Cardiac fibroblast (primary cell): ENCODE measurements at places on chromosomes 6 and 20.

DNA sequence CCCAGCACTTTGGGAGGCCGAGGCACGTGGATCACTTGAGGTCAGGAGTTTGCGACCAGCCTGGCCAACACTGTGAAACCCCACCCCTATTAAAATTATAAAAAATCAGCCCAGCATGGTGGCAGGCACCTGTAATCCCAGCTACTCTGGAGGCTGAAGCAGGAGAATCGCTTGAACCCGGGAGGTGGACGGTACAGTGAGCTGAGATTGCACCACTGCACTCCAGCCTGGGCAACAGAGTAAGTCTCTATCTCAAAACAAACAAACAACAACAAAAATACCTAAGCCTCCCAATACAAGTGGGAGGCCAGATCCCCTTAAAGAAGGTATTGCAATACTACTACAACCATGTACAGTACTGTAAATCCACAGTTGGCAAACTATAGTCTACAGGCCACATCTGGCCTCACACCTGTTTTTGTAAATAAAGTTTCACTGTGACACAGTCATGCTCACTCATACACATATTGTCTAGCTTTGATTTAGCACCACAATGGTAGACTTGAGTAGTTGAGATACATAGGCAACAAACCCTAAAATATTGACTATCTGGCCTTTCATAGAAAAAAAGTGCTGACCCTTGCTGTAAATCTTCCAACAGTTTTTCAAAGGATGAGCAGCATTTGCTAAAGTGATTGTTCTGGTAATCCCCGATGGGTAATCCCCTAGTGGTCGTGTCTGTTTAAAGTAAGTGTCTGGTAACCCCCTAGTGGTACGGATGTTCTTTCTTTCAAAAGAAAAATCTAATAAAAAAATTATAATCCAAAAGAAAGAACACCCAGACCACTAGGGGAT, 202.0 kb downstream of the RNGTT start:
- DNase-seq, result no peak

DNA sequence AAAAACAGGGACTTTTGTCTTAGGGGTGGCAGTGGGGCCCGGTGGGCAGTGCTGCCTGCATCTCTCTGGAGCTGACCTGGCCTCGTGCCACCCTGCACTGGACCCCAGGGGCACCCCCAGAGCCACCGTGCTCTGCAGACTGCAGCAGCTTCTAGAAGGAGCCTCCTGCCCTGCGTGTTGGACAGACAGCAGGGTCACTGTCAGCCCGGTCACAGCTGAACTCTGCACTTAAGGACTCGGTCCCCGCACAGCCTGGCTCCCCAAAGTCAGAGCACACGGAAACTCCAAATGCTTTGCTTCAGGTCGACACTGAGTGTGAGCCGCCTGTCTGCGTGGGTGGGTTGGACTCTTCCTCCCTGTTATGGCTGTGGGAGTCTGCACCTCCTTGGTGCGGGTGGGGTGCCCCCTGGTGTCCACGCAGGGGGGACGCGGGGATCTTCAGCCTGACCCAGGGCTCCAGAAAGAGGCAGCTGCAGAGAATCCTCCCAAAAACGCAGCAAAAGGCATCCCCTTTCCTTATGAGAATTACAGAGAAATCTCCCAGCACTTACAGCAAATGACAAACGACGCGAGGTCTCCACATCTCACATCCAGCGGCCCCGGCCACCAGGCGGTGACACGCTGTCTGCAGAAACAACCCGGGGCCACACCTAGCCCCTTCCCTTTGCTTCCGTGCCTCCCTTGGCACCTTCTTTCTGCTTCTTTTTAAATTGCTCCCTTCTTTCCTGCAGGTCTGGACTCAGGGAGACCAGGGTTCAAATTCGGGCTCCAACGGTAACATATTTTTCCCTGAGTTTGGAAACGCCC, 36.3 kb upstream of the DACT2 start:
- DNase-seq, result peak; percentile 78

DNA sequence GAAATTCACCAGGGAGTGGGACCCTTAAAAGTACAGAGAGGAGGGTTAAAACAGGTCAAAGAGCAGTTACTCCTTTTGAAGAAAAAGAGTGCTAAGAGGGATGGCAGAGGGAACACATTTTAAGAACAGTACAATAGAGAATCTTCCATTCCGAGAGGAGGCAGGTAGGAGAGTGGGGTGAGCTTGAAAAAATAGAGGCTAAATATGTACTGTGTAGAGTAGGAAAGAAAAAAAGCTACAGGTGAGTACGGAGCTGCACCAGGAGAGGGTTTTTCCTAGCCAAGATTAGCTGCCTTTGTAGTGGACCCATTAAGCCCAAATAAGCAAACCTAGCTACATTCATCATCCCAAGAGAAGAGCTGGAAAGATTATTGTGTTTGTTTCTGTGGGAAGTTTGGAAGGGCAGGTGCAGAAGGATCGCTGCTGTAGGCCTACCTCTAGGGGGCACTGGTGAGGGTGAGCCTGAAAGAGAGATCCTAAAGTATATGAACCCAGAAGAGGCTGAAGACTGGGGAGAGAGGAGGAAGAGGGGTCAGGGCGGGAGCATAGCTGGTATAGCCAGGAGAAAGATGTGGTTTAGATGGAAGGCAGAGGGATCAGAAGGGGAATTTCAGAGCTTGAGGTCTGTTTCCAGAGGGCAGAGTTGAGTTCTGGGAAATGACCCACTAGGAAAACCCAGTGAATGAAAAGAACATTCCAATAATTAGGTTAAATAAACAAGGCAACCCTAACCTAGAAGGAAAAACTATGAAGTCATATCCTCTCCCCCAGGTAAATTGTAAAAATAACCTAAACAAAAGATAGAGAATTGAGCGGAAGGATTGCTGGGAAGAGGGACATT, 50.2 kb upstream of the HINT3 start:
- peak; percentile 55 for DNase-seq

DNA sequence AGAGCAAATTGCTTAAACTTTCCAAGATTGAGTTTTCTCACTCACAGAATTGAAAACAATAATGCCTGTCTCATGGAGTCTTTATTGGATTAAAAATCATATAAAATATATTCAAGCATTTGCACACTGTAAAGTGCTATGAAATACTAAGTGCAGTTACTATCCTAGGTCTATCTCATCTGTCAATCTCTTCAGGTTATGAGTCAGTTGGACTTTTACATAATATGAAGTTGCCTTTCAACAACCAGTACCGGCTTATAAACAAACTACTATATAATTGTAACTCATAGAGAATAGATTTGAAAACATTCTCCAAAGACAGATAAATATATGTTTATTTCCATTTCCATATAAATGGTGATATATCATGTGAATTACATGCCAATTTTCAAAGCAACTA, 20.4 kb upstream of the GSTA4 start:
- DNase-seq, result no peak

- DNase-seq, result no peak
Observed at GRCh38 chr6:33992191-33992590, 153.7 kb downstream of the GRM4 start.

GRCh38 chr6:168216751-168217191, 102.8 kb downstream of the DACT2 start:
- DNase-seq, result no peak

GRCh38 chr20:4465855-4466545, 255.7 kb upstream of the PRND start:
- no peak for DNase-seq

DNA sequence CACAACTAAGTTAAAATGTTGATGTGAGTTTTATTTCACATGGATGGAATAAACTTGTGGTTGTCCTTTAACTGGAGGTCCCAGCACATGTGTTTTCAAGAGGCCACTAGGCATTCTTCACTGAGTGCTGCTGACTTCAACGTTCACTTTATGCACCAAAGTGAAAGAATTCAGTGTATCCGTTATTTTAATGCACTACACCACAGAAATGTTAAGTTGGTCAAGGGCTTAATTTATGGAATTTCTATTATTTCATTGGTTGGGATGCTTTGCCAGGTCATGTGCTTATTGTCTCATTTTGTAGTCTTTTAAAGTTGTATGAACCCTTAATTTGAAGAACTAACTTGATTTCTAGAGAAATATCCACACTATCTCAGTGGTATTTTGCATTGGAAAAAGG, 106.4 kb downstream of the PPP1R14C start:
- no peak for DNase-seq

- DNase-seq, result no peak
Observed at GRCh38 chr20:18138639-18139583, 1.2 kb downstream of the KAT14 start.

DNA sequence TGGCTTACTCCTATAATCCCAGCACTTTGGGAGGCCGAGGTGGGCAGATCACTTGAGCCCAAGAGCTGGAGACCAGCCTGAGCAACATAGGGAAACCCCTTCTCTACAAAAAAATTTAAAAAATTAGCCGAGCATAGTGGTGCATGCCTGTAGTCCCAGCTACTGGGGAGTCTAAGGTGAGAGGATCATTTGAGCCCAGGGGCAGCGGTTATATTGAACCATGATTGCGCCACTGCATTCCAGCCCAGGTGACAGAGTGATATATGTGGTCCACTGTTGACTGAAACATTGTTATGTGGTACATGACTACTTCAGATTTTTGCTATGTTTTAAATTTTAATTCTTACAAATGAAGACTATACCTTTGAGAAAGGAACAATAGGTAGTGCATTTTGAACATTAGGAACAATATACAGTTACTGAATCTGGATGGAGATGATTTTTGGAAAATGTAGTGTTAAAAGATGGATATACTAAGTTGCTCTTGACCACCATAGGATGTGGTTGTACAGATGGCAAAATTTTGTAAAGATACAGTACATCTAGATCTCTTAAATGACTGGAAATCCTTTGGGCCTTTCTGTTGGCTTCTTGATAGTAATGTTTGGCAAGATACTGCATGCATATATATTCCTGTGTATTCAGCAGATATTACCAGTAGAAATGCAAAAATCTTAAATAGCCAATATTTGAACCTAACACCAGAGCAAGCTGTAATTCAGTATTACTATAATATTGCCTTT, 35.9 kb downstream of the MAPK14 start:
- no peak for DNase-seq

GRCh38 chr6:124029567-124029966, 225.9 kb downstream of the NKAIN2 start:
- DNase-seq, result no peak

DNA sequence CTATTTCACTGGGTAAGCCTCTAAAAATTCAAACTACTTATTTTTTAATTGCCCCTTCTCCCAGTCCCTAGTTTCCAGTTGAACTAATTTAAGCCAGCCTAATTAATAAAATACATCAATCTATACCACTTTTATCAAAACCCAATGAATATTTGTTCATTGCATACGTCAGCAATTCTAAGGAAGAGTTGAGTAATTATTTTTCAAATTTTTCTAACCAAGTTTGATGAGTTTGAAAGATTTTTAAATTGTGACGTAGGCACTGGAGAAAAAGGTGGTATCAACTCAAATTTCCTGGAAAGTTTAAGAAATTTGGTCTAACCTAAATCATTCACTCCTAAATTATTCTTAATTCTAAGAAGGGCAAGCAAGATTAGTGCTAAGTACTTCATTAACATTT, 35.7 kb downstream of the COL21A1 start:
- DNase-seq, result no peak

GRCh38 chr6:26124781-26125685, 37.8 kb downstream of the HFE start:
- DNase-seq, result peak; percentile 17

DNA sequence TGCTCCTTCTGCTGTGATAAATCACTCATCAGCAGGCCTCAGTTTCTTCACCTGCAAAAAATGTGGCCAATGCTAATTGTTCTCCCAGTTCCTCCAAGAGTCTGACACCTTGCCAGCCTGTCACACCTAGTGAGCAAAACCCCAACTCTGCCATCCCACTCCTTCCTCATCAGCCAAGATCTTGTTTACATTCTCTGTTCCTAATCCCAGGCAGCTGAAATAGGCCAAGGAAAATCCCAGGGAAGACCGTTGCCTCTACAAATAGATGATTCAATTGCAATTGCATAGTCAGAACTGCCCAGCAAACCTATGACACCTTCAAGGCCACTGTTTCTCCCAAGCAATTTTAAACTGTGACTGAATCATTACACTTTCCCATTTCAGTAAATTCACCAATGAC, 78.7 kb downstream of the GMDS start:
- peak; percentile 20 for DNase-seq

GRCh38 chr6:170165471-170166117, 125.3 kb downstream of the DLL1 start:
- no peak for DNase-seq

DNA sequence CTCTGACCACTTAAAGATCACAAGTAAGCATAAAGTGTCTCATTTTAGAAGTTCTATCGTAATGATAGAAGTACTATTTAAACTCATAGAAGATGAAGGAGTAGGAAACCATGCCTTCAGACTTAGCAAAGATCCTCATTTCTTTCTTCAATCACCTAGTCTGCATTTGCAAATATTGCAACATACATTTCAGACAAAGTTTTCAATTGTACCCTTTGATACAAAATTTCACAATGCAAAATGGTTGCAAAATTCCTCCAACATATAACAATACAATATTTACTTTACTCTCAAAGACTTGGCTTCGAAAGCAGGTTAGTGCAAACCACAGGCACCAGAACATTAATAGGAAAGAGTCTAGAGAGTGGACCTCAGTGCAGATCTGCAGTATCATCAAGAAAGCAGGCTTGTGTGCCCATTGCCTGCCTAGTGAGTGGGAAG, 16.1 kb upstream of the ROS1 start:
- DNase-seq, result peak; percentile 70

GRCh38 chr20:32534661-32535240, 50.4 kb downstream of the NOL4L start:
- no peak for DNase-seq

- peak; percentile 12 for DNase-seq
Observed at GRCh38 chr20:4797275-4797674, 75.6 kb downstream of the PRND start.

- no peak for DNase-seq
Observed at GRCh38 chr20:45340951-45341350, 7.3 kb downstream of the SDC4 start.

DNA sequence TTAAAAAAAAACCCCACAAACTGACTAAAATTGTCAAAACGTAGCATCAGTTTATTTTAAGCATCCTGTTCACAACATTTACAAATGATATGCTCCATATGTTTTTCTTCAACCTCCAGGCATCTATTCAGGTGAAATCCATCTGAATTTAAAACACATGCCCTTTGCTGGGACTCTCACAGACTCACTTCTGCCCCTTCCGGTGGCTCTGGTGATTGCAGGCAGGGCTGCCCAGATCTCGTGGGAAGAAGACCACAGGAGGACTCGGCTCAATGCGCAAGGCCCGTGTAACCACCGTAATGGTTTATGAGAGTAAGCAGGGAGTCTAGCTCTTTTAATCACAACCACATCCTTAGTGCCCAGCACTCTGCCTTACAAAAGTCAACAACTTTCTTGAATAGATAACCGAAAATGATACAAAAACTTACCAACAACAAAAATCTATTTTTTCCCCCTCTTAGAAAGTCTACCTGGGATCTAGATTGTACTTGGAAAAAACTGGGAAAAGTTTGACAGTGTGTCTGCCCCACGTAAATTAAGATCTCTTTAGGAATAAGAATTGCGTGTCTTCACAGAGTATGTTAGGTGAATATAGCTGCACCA, 139.1 kb downstream of the KIF16B start:
- DNase-seq, result peak; percentile 48

- DNase-seq, result peak; percentile 71
Observed at GRCh38 chr20:12970372-12970821, 38.4 kb upstream of the SPTLC3 start.
